Mammary epithelial cell (primary cell): ENCODE measurements at places on chromosomes 5 and 9. TPM values are rescaled to one million over a fixed set of nuclear protein-coding genes. Genes with fewer than 3 reads are reported as not detected.

DNA sequence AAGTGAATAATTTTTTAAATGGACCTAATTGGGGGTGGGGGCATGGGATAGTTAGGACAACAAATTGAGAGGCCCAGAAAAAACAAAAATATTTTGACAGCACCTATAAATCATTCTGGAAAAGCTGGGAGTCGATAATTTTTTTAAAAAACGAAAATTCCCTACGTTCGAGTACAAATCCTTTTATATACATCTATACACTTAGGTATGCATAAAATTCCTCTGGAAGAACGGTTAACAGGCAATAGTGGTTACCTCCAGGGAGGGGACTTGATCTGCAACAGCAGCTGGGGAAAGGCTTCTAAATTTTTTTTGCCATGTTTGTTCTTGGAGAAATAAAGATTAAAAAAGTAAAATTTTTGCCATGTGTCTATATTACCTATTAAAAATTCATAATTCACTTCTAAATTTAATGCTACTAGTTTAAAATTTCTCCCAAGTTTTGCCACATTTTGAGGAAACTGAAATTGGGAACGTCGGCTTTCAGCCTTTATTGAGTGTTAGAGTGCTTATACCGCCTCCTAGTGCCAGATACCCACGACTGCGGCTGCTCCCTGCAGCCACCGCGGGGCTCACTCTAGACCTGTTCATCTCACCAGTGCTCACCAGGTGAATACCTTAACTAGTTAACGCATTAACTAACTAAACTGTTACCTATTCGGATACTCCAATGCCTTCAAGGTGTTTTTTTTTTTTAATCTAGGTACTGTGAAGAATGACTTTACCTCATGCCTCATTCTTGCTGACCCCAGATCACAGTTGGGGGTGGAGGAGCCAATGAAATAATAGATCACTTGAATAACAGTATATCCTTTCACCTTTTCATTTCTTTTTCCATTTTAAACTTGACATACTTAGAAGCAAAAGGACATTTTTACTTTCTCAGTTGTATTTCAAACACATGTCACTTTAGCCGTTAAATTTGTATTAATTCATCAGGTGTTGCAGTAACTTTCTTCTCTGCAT is 1.8 kb upstream of the BHMT start:
- no peak for DNase-seq

- DNase-seq, result no peak
These were observed 20.2 kb downstream of the NDFIP1 start for GRCh38 chr5:142128675-142129208.

The SLC46A2 gene
- not detected for polyA plus RNA-seq

- DNase-seq, result no peak
These were observed 610.3 kb upstream of the KLF4 start for GRCh38 chr9:108099854-108100253.

DNA sequence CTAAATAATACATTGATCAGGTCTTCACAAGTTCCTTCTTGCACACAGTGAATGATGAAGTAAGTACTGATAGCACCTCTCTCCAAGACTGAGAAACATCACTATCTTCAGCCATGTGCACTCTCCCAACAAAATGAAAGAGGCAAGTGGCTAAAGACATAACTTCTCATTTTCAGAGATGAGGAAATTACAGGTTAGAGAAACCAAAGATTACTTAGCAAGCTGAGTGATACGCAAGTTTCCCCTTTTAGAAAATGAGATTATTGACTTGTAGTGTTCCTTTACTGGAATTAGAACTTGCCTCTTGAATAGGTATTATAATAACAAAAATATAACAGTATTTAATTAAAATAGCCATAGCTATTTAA is 21.6 kb downstream of the CEMIP2 start:
- no peak for DNase-seq

DNA sequence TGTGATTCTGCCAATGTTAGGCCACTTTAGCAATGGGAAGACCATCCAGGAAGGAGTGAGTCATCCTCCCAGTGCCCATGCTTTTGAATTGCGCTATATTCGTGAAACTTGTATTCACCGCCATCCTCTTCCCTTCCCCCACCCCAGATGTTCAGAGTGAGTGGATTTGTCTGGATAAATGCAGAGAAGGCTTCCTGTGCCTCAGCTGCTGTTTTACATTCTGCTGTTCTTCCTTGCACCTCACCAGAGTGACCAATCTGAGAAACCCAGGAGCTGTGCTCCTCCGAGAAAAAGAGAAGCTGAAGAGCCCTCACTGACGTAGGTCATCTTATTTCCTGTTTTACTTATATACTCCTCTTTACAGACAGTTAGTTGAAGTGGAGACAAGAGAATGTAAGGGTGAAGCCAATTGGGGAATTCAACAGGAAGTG is 24.6 kb upstream of the SVEP1 start:
- DNase-seq, result no peak

- DNase-seq, result no peak
These were observed 64.2 kb upstream of the SMIM23 start for GRCh38 chr5:171721464-171721863.

The GFI1B gene
- not detected for polyA plus RNA-seq

GRCh38 chr9:8542537-8542936 is 743.0 kb upstream of the DMAC1 start:
- no peak for DNase-seq

DNA sequence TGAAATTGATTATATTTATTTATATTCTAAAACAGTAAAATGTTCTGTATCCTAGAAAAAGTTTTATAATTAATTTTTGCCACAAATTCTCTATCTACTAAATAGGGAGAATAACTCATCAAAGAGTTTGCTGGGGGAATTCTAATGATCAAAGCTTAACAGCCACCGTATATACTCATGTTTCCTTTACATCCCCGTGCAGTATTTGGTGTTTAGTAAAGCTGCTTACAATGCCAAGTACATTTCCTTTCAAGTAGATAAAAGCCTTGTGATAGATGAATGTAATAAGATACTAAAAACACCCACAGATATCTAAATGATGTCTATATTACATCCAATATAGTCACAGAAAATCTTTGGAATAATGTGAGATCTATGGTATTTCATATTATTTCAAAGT is 312.2 kb downstream of the HCN1 start:
- no peak for DNase-seq

The ACOT12 gene
- polyA plus RNA-seq, result not detected

The PTGDS gene
- not detected for polyA plus RNA-seq

DNA sequence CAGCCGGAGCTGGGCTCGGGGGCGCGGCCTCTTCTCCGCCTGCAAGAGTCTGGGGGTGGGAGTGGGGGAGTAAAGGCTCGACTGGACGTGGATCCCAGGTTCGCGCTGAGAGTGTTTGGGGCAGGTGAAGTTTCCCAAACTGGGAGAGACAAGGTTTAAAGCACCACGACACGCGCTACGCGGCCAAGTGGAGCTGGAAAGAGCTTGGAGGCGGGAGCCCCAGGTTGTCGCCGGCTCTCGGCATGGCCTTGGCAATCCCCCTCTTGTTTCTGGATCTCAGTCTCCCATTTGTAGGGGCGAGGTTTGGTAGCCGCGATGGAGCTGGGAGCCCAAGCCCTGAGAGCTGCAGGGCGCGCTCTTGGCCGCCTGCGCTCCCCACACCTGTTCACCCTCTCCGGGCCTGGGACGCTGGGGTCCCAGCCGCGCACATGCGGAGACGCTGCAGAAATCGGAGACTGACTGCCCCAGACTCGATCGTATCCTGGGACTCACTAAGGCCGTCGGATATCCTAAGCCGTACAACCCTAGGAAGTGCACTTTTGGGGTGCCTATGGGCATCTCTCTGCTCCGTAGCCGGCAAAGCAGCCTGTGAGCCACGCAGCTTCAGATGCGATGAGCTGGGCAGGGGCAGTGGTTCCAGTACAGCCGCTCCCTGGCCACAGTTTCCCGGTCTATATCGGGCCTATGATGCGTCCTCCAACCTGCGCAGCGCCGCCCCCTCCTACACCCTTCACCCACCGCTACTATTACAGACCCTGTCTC is 937 bp downstream of the TMOD1 start:
- no peak for DNase-seq

DNA sequence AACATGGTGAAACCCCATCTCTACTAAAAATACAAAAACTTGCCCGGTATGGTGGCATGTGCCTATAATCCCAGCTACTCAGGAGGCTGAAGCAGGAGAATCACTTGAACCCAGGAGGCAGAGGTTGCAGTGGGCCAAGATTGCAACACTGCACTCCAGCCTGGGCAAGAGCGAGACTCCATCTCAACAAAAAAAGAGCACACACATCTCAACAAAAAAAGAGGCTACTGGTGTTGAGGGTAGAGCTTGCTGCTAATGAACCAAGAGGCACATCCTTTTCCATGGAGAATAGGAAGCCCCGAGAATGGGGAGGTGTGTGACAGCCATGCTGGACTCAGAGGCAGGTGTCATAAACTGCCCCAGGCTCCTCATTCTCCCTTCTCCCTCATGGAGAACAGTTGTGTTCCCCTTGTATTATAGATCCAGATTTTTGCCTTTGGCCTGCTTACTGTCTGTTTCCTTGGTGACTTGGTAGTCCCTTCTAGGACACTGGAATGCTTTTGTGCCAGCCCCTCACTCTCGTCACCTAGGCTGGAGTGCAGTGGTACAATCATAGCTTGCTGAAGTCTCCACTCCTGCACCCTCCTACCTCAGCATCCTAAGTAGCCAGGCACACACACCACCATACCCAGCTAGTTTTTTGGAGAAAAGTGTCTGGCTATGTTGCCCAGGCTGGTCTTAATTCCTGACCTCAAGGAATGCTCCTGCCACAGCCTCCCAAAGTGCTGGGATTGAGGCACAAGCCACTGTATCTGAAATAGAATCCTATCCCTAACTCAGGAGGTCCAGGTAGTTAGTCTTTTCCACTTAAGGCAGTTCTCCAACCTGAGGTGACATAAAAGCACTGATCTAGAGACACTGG is 5.1 kb downstream of the RPL12 start:
- no peak for DNase-seq

DNA sequence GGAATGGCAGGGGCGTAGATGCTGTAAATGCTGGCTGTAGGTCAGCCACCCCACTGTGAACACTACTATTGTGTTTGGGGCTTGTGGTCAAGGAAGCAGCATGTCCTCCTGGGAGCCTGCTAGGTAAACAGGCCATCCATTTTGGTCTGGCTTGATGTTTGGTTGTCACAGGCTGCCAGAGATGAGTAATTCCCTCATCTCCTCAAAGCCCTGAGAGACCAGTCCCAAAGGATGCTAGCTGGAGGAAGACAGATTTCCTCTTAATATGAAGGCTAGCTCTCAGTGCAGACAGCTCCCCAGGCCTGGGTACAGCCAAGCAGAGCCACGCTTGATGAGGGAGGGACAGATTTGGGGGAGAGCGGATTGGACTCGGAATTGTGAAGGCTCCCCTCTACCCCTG is 72.5 kb upstream of the MAP1B start:
- DNase-seq, result no peak

The FCN2 gene
- not detected for polyA plus RNA-seq

The SMIM33 gene
- polyA plus RNA-seq, result not detected

GRCh38 chr9:120109242-120109641 is 470.7 kb downstream of the CDK5RAP2 start:
- peak; percentile 1 for DNase-seq

DNA sequence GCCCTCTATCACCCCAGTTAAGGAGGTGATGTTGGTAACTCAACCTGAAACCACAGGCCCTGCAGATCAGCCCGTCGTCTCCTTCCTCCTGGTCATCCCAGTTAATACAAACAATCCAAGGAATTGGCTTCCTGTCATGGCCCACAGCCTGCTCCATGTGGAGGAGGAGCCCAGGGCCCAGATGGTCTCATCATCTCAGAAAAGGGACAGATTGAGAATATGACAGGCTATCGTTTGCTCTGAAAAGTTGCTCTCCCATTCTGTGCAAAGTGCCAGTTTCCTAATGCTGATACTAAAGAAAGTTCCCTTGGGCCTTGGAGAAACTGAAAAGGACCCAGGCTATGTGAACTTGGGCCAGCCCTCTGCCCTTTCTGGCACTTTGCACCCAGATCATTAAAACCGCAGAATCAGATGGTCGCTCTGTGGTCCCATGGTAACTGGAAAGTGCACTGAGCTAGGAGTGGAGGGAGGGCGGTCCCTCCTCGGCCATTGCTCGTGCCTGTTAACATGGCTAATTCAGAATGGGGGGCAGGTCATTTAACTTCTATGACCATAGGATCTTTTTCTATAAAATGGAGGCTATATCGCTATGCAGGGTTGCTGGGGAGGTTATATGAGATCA is 675 bp upstream of the SPAAR start:
- no peak for DNase-seq

- peak; percentile 9 for DNase-seq
These were observed 73.9 kb downstream of the RORB start for GRCh38 chr9:74570879-74571512.

- DNase-seq, result no peak
These were observed 100.7 kb downstream of the SLIT3 start for GRCh38 chr5:169200125-169200778.

DNA sequence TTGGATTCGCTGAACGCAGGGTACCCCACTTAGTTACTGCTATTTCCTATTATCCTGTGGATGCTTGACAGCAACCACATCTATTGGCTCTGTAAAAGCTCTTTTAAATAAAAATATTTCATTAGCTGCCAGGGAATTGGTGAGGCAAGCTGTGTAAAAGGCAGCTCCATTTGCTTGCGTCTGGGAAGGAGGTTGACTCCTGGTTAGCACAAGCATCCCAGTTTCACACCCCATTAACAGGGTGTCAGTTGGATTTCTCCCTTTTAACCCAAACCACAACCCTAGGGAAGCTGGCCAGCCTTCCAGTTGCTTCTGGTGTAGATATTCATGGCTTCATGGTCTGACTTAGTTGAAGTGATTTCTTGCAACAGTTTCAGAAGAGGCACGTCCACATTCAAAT is 151.0 kb downstream of the GPBP1 start:
- DNase-seq, result no peak

The TUSC1 gene
- 4.6 TPM for polyA plus RNA-seq
